Psoas muscle (tissue), 8 donors: ENCODE measurements at places on chromosomes 11 and 22. TPM values are rescaled to one million over a fixed set of nuclear protein-coding genes. Genes with fewer than 3 reads are reported as not detected.
A peak's percentile ranks its signal among the peaks of the same experiment; 100 is the strongest.

DNA sequence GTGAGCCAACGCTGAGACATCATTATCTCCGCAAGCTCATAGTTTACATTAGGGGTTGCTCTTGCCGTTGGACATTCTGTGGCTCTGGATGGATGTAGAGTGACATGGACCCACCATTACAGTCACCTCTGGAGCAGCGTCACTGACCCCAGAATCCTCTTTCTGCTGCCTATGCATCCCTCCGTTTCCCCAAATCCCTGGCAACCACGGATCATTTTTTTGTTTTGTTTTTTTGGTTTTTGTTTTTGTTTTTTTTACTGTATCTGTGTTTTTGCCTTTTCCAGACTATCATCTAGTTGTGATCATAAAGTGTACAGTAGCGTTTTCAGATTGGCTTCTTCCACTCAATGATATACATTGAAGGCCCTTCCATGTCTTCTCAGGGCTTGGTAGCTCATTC, 4.0 kb downstream of the PARVB start:
- peaks cover 85% of the 10 kb centered on the region for H3K4me1 ChIP-seq
- H3K4me3 ChIP-seq, result no peak overlapping the region
- H3K27me3 ChIP-seq, result no peaks in the 10 kb centered on the region
- no peaks in the 10 kb centered on the region for H3K36me3 ChIP-seq

- no peaks in the 10 kb centered on the region for H3K36me3 ChIP-seq
- no peaks in the 10 kb centered on the region for H3K4me1 ChIP-seq
- no peak overlapping the region for H3K4me3 ChIP-seq
- no peaks in the 10 kb centered on the region for H3K27me3 ChIP-seq
- DNase-seq, result peak; percentile 46
- no peak overlapping the region for H3K27ac ChIP-seq
These were observed 47.0 kb upstream of the CARS1 start for GRCh38 chr11:3104051-3104714.

The OR6A2 gene
- not detected for total RNA-seq

The KCNA4 gene
- not detected for total RNA-seq

The PANX3 gene
- total RNA-seq, result not detected

The TSG101 gene
- 78.1 TPM for total RNA-seq
